T-helper 17 cell (primary cell): ENCODE measurements at places on chromosomes 3 and 15.

GRCh38 chr15:60704129-60704528 is 225.2 kb upstream of the ICE2 start:
- peak; percentile 59 for DNase-seq

DNA sequence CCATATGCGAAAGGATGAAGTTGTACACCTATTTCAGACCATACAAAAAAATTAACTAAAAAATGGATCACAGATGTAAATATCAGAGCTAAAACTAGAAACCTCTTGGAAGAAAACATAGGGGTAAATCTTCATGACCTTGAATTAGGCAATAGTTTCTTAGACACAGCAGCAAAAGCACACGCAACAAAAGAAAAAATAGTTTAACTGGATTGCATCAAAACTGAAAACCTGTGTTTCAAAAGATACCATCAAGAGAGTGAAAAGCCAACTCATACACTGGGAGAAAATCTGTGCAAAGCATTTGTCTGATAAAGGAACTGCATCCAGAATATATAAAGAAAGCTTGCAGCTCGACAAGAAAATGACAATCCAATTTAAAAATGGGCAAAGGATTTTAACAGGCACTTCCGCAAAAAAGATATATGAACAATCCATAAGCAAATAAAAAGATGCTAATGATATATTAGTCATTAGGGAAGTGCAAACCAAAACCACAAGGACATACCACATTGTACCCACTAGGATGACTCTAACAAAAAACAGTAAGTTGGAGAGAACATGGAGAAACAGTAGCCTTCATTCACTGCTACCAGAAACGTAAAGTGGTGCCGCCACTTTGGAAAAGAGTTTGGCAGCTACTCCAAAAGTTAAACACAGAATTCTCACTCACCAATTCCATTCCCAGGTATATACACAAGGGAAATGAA is 263.1 kb downstream of the ADAMTS17 start:
- no peak for DNase-seq

- DNase-seq: no peak
These were observed 28.9 kb upstream of the LPP start for GRCh38 chr3:188125076-188125475.

DNA sequence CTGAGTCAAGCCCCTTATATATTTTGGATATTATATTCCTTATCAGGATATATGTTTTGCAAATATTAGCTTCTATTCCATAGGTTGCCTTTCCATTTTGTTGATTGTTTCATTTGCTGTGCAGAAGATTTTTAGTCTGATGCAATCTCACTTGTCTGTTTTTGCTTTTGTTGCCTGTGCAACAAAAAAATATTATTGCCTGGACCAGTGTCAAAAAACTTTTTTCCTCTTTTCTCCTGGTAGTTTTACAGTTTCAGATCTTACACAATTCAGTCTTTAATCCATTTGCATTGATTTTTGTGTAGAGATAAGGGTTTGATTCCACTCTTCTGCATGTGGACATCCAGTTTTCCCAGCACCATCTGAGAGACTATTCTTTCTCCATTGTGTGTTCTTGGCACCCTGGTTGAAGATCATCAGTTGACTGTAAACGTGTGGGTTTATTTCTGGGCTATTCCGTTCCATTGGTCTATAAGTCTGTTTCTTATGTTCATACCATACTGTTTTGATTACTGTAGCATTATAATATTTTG is 228.9 kb upstream of the NR2E3 start:
- DNase-seq: no peak

DNA sequence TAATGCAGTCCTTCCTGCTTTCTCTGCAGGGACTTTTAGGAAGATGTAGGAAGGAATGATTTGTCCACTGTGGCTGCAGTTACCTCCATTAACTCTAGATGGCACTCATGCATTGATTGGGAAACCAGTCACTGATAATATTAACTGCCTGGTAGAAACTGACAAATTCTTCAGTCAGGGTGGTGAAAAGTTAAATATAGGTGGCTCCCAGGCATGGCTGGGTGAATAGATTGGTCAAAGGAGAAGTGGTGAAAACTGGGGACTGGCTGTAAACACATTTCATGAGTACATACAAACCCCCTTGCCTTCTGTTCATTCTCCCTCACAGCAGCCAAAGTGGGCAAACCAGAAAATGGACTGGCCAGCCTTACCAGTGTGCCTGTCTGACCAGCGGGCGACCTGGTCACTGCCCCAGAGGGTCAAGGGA is 333.4 kb downstream of the THSD4 start:
- no peak for DNase-seq

GRCh38 chr3:142636664-142637063 is 40.5 kb downstream of the PLS1 start:
- no peak for DNase-seq
